IPS-NIHi11 (cell line): ENCODE measurements at places on chromosomes 13 and 19.
A peak's percentile ranks its signal among the peaks of the same experiment; 100 is the strongest.

- DNase-seq = no peak
These were observed 6.9 kb downstream of the ZNF221 start for GRCh38 chr19:43957891-43958290.

GRCh38 chr13:48299591-48299990, 4.0 kb upstream of the RB1 start:
- no peak for DNase-seq

GRCh38 chr13:23411706-23412105, 21.8 kb downstream of the SACS start:
- DNase-seq = no peak

GRCh38 chr13:39836038-39836437, 180.6 kb downstream of the COG6 start:
- DNase-seq = peak; percentile 49
